Ureter (tissue), 1 donor: ENCODE measurements at places on chromosomes 2 and 18. TPM values are rescaled to one million over a fixed set of nuclear protein-coding genes. Genes with fewer than 3 reads are reported as not detected.
A peak's percentile ranks its signal among the peaks of the same experiment; 100 is the strongest.

The CPO gene
- total RNA-seq, result not detected

DNA sequence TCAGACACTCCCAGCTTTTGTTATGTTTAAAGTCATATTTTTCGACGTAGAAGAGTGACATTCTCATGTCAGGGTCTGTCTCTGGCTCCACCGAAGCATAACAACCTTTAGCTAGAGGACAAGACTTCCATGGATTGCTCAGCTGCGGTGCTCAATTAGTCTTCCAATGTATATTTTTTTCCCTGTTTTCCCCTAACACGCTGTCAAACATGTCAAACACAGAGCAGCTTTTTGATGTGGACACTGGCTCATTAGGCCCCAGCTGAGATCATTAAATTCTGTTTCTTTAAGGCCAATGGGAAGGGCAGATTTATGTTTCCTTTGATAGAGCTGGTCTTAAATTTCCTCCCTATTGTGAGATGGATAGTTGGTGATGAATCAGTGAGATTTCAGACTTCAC lies 525.4 kb downstream of the PIK3C3 start:
- no peak for DNase-seq

GRCh38 chr2:236918545-236918944 lies 167.1 kb upstream of the COPS8 start:
- no peak for DNase-seq

The PRKAG3 gene
- total RNA-seq, result not detected

DNA sequence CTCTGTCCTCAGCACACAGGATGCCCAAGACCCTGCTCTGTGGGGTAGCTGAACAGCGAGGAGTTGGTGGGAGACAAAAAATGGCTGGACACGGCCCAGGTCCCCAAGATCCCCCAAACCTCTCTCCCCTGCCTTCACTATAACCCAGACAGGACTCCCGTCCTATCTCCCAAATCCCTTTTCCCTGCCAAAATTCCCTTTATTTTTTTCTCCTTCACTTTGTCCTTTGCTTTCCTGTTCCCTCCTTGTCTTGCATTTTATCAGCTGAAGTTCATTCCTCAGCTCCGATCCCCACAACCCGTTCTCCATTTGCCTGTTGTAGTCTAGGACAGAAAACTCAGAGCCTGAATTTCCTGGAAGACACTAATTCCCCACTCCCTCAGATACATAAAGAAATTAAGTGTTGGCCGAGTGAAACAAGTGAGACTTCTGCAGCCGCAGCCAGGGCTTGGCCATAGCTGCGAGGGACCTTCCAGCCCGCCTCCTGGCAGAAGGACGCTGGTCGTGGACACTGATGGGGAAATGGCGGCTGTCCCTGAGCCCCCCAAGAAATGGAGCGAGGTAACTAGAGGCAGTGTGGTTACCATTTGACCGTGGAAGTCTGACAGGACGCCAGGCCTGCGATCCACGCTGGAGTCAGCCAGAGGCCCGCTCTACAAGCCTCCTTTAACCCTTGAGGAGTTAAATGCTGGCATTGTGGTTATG lies 173.6 kb downstream of the BCL2 start:
- DNase-seq, result no peak

GRCh38 chr2:191691016-191691735 lies 13.2 kb downstream of the NABP1 start:
- DNase-seq, result peak; percentile 59
